ENCODE measurements at places on chromosomes 11 and 22.

DNA sequence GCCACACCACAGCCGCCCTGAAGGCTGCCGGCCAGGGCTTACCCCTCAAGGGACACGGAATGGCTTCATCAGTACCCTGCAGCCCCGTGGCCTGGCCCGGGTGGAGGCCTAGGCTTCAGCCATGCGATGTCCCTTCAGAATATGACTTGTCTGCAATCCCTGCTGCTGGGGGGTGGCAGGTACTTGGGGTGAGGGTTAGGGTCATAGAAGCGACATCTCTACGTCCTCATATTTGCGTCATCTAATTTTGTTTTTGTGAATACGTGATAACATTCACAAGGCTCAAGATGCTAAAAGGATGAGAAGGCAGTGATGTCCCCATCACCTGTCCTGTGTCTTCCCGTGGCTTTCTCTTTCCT is 6.4 kb downstream of the CCND1 start:
- DNase-seq, result no peak

DNA sequence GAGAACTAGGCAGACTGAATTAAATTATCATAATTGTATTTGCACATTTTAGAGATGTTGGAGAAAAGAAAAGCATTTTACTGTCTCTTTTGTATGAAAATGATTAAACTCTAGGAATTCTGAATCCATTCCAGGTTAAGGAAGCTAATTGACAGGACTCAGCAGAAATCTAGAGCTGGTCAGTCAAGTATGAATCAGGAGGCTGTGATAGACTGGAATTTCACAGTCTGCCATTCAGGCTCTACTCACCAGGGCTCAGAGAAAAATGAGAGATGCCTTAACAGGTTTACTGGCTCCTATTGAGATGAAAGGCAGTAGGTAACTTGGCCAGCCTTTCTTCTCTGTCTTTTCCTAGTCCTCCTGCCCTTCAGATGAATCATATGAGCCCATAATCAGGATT is 693.9 kb upstream of the CHORDC1 start:
- no peak for DNase-seq

GRCh38 chr22:23193882-23194281 is 13.6 kb downstream of the BCR start:
- no peak for DNase-seq

GRCh38 chr11:121067962-121068647 is 32.9 kb upstream of the TECTA start:
- no peak for DNase-seq

GRCh38 chr22:28373831-28374230 is 305.8 kb downstream of the TTC28 start:
- DNase-seq, result no peak

GRCh38 chr11:106466521-106467080 is 389.1 kb downstream of the AASDHPPT start:
- DNase-seq, result no peak

DNA sequence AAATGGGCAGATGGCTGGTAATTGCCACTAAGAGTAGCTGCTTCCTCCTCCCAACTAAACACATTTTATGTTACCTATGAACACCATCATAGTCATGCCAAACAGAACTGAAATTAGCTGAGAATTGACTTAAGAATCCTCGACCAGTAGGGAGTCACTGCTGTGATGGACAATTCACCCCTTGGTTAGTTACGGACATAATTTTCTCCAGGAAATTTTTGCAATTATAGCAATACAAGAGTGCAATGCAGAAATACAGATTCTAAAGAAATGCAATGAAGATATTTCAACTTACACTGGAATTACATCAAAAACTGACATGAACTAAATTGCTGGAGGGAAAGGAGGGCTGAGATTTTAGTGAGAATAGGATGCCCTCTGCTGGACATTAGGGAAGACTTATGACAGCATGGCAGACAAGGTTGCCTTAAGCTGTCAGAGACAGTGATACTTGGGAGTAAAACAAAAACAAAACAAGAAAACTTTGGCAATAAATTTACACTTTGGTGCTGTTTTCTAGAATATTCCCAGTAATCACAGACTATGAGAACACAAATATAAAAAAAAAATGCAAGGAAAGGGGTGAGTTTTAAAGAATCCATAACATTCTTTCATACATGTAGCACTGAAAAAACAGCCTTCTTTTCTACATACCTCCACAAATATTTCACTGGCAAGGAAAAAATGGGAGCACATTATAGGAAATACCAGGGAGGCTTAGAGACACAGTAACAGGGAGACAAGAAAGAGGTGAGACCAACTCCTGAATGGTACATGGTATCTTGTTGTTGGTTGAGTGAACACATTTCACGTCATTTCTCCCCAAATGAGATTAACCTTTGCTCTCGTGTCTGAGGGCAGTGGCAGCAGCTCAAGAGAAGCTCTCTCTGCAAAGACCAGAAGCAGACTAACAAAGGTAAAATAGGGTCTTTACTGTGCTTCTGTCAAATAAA is 11.2 kb upstream of the PPP2R1B start:
- peak; percentile 50 for DNase-seq

DNA sequence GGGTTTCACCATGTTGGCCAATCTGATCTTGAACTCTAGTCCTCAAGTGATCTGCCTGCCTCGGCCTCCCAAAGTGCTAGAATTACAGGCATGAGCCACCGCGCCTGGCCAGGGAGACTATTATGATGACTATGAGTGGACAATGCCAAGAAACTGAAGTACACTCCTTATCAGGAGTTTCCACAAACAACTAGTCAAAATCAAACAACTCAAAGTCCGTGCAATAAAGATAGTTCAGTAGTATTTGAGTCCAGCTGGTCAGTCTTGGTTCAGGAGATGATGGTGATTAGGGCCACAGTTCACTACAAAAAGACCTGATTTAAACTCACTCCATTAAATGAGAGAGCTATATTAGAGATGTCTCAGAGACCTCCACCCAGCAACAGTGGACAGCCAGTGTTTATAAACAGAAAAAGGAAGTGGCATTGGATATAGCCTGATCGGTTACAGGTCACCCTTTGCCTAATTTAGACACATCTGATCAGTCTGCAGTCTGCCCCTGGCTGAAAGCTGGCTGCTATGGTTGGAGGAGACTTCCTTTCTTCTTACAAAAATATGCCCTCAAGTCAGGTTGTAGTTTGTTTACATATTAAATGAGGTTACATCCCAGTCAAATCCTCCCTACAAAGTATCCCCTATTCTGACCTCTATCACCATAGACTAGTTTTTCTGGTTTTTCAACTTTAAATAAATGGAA is 17.0 kb downstream of the CD3E start:
- DNase-seq, result no peak

DNA sequence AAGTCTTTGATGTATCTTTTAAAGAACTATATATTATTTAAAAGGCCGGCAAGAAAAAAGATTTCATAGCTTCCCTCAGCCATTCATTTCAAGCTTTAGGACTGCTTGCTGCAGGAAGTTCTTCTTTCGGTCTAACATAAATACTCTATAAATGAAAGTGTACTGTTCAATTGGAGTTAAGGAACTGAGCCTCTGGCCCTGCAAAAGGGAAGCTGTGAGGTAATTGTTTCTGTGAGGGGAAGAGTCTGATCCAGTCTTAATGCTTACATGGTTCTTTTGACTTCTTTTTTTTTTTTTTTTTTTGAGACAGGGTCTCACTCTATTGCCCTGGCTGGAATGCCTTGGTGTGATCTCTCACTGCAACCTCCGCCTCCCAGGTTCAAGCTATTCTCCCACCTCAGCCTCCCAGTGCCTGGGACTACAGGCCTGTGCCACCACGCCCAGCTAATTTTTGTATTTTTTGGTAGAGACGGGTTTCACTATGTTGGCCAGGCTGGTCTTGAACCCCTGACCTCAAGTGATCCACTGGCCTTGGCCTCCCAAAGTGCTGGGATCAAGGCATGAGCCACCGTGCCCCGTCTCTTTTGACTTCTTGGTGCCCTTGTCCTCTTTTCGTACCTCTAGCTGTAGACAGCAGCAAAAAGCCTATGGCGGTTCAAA is 4.7 kb upstream of the TRIM29 start:
- DNase-seq, result no peak

GRCh38 chr11:1807264-1807995 is 27.4 kb upstream of the SYT8 start:
- DNase-seq, result no peak

GRCh38 chr22:47095395-47096122 is 333.1 kb downstream of the TBC1D22A start:
- DNase-seq, result no peak

- DNase-seq, result no peak
Measured at GRCh38 chr11:125211191-125211947, 46.8 kb downstream of the PKNOX2 start.

DNA sequence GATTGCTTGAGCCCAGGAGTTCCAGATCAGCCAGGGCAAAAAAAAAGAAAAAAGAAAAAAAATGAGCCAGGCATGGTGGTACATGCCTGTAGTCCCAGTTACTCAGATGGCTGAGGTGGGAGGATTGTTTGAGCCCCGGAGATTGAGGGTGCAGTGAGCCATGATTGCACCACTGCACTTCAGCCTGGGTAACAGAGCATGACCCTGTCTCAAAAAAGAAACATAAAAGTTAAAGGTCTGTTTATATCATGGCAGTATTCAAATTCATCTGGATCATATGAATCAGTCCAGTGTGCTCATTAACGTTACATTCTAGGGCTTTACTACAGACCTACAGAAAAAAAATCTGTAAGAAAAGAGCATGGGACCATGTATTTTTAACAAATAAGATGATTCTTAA is 13.9 kb downstream of the HSD17B12 start:
- peak; percentile 18 for DNase-seq

- DNase-seq, result no peak
Measured at GRCh38 chr22:40029189-40029890, 34.6 kb downstream of the FAM83F start.

DNA sequence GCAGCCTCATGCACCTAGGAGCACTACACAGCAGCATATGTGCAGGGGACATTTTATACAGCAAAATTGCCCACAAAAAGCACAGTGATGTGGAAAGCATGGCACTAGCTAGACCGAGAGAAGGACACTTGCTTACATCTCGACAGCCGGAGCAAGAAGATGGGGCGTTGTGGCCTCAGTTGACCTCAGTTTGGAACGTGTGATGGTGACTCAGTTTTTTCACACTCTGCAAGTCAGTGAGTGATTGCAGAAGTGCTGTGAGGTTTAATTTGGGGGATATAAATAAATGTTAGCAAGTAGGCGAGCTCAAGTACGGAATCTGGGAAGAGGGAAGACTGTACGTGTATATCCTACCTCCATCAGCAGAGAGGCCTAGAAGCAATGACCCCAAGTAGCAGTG is 23.3 kb downstream of the LRP5 start:
- no peak for DNase-seq

- DNase-seq, result peak; percentile 84
Measured at GRCh38 chr11:65575568-65576231, at the start of gene EHBP1L1. TSS of gene EHBP1L1 (plus strand) at chr11:65576053. CDS start at chr11:65576303, 250 bp downstream.

- peak; percentile 97 for DNase-seq
Measured at GRCh38 chr11:85664615-85665481, at the start of gene CREBZF. TSS of gene CREBZF (minus strand) at chr11:85665129. CDS start at chr11:85664875, 254 bp downstream.

GRCh38 chr22:49929994-49930575 is 11.7 kb downstream of the CRELD2 start:
- DNase-seq, result no peak

GRCh38 chr11:96960476-96960875 is 570.7 kb downstream of the JRKL start:
- DNase-seq, result no peak

DNA sequence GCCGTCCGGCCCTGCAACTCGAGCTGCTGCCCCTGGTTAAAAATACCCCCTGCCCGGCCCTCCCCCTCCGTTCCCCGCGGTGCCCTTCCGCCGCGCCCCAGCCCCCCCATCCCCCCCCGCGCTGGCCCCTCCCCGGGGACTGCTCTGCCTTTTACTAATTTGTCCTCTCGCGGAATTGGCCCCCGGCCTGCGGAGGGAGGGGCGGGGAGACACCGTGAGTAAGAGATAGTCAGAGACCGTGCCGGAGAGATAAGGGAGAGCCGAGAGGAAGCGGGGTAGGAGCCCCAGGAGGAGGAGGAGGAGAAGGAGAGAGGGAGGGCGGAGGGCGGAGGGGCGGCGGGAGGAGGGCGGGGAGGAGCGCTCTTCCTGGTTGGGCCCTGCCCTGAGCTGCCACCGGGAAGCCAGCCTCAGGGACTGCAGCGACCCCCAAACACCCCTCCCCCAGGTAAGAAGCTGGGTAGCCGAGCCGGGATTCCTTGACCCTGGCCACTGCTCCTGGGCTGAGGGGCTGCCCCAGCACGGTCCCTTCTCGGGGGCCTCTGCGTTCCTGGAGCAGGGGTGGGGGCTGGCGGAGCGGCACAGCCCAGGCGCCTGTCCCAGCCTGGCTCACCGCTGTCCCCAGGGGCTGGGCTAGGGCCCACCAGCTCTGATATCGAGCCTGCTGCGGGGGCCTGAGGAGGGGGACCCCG is at the start of gene CAPN1:
Gene CAPN1, plus strand, starts transcription at position 360 of the 689 bp plus-strand sequence. CDS start 774 bp downstream, outside the sequence.
- peak; percentile 83 for DNase-seq

- no peak for DNase-seq
Measured at GRCh38 chr22:35630387-35630793, 13.3 kb upstream of the MB start.

DNA sequence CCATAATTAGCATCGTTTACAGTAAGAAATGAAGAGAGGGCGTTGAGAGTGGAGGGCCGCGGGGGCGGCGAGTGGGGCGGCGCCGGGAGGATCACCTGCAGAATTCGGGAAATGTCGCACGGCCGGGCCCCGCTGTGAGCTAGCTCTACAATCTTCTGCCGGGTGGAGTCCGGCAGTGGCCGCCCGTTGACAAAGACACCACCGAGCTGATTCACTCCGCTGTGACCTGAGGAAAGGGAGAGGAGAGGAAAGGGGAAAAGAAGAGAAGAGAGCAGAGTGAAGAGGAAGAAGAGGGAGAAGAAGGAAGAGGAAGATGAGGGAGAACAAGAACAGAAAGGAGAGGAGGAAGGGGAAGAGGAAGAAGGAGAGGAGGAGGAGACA is 8.5 kb downstream of the PAX6 start:
- no peak for DNase-seq

- DNase-seq, result no peak
Measured at GRCh38 chr11:204587-205109, 2.6 kb downstream of the BET1L start.

DNA sequence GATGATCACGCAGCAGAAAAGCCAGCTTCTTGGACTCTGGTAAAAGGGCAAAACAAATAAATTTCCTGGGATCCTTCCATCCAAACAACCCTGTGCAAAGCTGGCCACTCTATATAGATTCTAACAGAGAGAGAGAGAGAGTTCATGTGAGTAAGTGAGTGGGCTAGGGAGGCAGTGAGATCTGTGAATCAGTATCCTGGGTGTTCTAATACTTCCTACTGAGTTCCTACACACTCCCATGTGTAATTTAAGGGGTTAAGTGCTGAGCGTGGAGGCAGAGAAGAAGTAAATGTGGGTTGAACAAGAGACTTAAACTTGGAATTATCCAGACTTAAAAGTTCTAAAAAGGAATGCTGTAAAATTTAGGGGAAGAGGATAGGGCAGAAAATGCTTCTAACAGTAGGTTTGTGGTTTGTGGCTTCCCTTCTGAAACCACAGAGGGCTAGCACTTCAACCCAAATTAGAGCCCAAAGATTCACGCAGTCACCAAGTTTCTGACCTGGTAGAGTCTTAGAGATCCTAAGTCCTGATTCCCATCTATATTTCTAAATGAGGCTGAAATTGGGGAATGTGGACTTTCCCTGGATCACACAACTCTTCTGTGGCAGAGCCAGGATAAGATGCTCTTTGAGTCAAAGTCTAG is 413.9 kb downstream of the TENM4 start:
- DNase-seq, result no peak

- DNase-seq, result no peak
Measured at GRCh38 chr11:68677432-68677831, 6.9 kb upstream of the GAL start.

- DNase-seq, result no peak
Measured at GRCh38 chr11:6538456-6538855, 41.4 kb downstream of the DNHD1 start.

- no peak for DNase-seq
Measured at GRCh38 chr22:26748845-26749244, 91.5 kb downstream of the MIAT start.
